Mesenteric fat pad (tissue), 1 donor: ENCODE measurements at places on chromosomes 1 and 21.

- DNase-seq = no peak
Observed at GRCh38 chr1:51518033-51518585, 957 bp downstream of the EPS15 start.

DNA sequence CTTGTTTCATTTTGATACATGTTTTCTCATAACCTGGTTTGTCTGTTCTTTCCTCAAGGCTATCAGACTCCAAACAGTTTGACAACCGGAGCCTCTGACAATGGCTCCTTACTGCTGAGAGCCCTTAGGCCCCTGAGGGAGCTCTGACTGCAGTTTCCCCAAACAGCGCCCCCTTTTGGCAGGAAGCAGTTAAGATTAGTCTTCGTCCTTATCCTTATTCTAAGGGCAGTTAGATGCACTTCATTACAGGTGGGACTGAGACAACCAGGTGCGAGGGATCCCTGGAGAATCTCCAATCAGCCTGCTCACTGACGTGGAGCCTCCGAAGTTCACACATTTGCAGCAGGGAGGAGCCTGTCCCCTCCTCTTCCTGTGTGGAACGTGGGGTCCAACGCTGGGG, 393.1 kb downstream of the BRINP3 start:
- no peak for DNase-seq

- DNase-seq = no peak
Observed at GRCh38 chr1:203196371-203196770, 9.9 kb upstream of the CHI3L1 start.

DNA sequence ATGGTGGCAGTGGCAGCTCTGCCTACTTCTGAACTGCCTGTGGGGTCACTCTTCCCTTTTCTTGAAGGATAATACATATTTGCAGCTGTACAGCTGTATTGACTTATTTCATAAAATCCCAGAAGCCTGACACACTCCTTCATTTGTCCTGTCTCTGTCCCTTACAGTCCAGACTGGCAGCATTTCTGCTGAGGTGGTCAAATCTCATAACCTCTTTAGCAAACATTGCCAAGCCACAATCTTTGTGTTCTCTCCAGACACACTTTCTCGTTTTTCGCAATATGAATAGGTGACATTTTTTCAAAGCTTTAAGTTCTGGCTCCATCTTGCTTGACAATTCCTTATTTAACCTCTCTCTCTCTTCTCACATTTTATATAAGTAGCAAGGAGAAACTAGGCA, 15.2 kb downstream of the LY9 start:
- DNase-seq = no peak

DNA sequence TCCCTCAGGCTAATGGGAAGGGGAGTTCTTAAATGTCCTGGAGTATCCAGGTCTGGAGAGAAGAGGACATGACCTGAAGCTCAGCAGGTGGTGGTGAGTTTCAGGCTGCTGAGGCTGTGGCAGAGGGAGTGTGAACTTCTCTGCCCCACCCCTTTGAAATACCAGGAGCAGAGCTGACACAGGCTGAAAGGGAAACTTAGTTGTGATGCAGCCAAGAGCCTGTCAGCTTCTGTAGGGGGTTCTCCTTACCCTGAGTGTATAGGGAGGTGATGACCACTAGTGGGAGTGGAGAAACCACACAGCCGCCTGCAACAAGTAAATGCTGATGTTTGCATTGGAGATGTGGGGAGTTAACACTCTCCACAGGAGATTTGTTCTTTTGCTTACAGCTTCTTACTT, 152.3 kb downstream of the FCRL5 start:
- no peak for DNase-seq

GRCh38 chr1:183058851-183059502, 35.8 kb downstream of the LAMC1 start:
- no peak for DNase-seq

DNA sequence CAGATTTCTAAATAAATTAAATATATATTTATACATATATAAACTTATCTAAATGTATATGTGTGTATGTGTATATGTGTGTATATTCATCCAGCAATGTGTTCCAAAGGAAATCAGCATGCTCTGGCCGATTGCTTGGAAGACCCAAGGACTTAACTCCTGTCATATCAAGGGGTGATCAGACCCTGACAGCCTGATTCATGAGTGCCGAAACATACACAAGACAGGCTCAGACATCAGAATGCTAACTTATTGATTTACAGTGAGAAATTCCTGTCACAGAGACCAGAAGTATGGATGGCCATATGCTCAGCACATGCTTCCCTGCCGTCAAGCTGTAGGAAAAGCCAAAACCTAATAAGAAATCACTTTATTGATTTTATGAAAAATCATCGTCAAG, 545.1 kb upstream of the NR5A2 start:
- no peak for DNase-seq
